Urothelium cell line (cell line): ENCODE measurements at places on chromosomes 4 and X.

- DNase-seq, result no peak
Measured at GRCh38 chrX:38879631-38880220, 78.5 kb downstream of the MID1IP1 start.

- no peak for DNase-seq
Measured at GRCh38 chr4:37365888-37366287, 121.3 kb downstream of the NWD2 start.

GRCh38 chr4:36226430-36227227 lies 17.7 kb downstream of the ARAP2 start:
- DNase-seq, result no peak

DNA sequence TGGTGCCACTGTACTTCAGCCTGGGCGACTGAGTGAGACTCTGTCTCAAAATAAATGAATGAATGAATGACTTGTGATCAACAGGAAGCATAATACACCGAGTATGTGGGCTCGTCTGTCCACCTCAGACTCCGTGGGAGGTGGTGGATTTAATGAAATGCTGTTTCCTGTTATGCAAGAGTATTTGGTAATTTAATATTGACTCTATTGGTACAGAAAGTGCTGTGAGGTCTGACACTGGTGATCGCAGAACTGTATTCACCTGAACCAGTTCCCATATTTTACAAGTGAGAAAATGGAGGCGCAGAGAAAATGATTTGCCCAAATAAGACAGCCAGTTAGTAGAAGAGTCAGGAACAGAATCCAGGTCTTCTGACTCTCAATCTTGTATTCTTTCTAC lies 423.3 kb downstream of the RAPGEF2 start:
- no peak for DNase-seq

DNA sequence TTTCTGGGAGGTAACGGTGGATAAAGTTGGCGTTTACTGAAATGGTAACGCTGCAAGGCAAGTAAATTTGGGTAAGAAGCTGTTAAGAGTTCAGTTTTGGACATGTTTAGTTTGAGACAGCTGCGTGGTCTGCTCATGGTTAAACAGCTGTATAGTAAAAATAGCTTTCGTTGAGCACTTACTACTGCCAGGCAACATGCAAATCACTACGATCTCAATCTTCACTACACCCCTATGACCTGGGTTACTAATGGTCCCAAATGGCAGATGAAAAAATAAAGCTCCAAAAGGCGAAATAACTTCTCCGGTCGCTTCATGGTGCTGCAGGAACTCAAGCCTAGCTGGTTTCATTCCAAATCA lies 22.2 kb downstream of the FABP2 start:
- no peak for DNase-seq

DNA sequence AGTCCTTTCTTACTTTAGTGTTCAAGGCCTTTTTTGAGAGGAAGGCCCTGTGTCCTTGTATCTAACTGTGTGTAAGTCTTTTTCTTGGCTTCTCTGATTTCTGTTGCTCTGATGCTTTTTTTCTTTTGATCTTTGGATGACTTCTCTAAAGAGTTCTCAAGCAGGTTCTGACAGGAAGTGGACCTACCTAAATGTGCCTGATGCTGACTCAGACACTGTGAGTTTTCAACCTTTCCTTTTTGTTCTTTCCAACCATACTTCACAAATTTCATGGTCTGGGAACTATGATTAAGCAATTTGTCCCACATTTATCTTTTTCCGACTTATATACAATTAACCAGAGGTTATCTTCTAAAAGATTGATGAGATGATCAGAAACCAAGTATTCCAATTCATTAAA lies 96.5 kb downstream of the SYTL5 start:
- DNase-seq, result no peak

- DNase-seq, result peak; percentile 33
Measured at GRCh38 chr4:79042079-79042674, 102.9 kb upstream of the PAQR3 start.

GRCh38 chr4:147709999-147710398 lies 21.9 kb upstream of the ARHGAP10 start:
- no peak for DNase-seq

- DNase-seq, result no peak
Measured at GRCh38 chr4:153476829-153477574, 10.8 kb downstream of the TMEM131L start.

DNA sequence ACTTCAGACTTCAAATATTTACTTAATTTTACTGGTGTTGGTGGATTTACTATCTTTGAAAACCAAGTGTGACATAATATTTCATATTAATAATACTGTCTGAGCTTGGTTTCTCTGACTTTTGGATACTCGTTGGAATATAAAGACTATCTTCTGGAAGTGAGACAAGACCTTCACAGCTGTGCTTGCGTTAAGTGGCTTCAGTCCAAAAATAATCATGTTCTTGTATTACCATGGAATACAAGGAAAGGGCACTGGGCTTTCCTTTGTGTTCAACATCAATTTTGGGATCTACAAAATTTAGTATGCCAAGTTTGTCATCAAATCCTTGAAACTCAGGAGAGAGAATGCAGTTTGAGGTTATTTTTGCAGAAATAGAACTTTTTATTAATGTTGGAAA lies 712.4 kb upstream of the LCORL start:
- no peak for DNase-seq

GRCh38 chrX:71301195-71301924 lies at the start of gene ITGB1BP2:
ITGB1BP2 (plus strand) TSS chrX:71301750; CDS start chrX:71301807, 57 bp downstream.
- no peak for DNase-seq

GRCh38 chr4:140743194-140743931 lies 12.8 kb downstream of the TBC1D9 start:
- DNase-seq, result peak; percentile 19

DNA sequence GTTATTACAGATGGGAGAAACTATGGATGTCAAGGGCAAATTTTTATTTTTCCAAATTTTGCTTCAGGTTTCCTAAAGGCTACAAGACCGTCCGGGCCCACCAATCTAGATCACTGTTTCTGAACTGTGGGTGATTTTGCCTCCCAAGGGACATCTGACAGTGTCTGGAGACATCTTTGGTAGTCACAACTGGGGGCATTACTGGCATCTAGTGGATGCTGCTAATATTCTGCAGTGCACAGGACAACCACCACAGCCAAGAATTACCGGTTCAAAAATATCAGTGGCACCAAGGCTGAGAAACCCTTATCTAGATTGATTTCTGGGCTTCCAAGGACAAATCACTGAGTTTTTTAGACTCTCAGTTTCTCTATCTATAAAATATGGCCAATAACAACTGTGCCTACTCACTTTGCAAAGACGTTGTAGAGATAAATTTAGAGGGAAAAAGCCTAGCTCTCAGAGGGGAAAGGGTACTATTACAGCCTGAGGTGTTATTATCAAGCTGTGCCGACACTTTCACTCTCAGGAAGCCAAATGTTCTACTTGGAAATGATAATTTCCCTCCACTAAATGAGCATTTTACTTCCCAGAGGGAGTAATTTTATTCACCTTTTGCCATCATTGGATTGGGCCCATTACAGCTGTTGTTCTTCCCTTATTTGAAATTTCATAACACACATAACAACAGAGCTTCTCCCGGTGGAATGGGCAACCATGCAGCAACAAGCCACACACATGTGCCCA lies 442.1 kb downstream of the CENPC start:
- DNase-seq, result peak; percentile 6

- DNase-seq, result no peak
Measured at GRCh38 chrX:39693298-39693697, 404.5 kb downstream of the BCOR start.

DNA sequence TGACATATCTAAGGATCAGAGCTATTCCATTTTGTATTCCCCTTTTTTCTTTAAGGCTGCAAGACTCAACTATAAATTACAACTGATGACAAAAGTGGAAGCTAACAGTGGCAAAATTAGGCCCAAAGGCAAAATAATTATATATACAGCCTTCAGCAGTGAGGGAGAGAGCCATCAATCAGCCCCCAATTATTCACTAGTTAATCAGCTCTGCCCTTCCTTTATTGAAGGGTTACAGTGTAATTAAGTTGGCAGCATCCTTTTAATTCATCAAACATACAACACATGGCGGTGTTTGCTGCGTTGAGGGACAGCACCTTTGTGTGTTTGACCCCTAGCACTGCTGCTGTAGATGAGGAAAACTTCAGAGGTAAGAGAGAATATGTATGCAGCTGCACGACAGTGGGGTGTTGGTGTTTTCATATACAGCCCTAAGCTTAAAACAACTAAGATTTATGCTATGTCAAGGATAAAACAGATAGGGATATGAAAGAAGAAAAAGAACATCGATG lies 973.9 kb upstream of the POU3F4 start:
- no peak for DNase-seq

DNA sequence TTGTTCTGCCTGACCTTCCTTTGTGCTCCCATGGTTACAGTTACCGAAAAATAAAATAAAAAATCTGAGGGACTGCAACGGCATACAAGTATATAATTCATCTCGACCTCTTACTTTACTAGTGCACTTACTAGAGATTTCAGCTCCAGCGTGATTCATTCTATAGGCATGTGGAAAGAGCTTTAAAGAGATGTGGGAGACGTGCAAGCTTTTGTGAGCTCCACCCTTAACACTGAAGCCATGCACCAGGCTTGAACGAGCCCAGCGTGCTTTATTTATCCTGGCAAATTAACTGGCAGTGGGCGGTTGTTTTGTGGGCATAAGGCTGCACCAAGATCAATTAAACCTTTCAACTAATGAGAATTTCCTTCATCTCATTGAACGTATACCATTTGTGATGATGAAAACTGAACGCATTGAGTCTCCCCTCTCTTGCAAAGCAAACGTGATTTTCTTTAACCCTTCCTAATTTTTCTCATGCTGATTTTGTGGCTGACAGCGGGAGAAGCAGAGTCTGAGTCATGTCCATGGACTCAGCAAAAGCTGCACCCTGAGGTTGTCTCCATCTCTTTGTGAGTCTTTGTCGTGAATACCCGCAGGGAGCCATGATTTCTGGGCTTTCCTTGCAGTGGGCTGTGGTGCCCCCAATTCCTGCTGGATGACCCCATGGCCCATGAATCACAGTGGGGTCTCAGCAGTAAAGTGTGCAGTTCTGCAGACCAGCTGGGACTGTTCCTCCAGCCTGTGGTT lies 60.1 kb downstream of the MXRA5 start:
- peak; percentile 13 for DNase-seq

DNA sequence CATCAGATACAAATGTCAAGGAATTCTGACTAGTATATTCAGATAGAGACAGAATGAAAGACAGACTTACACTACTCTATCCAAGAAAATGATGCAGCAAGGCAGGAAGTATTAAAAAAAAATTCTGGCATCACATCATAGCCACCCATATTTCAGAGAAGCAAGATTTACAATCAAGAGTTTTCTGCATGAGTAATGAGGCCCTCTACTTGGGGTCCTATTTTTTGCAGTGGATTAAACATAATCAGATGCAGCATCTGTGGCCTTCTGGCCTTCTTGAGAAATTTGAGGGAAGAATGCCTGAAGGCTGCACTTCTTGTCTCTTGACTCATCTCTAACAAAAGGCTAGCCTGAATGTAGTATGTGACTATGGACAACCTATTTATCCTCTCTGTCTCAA lies 48.2 kb upstream of the SLIT2 start:
- DNase-seq, result no peak

- peak; percentile 26 for DNase-seq
Measured at GRCh38 chr4:25694466-25694865, 38.8 kb downstream of the SLC34A2 start.

GRCh38 chrX:124035657-124036056 lies 74.2 kb downstream of the STAG2 start:
- DNase-seq, result no peak

GRCh38 chr4:53847965-53848364 lies 216.4 kb downstream of the CHIC2 start:
- no peak for DNase-seq

DNA sequence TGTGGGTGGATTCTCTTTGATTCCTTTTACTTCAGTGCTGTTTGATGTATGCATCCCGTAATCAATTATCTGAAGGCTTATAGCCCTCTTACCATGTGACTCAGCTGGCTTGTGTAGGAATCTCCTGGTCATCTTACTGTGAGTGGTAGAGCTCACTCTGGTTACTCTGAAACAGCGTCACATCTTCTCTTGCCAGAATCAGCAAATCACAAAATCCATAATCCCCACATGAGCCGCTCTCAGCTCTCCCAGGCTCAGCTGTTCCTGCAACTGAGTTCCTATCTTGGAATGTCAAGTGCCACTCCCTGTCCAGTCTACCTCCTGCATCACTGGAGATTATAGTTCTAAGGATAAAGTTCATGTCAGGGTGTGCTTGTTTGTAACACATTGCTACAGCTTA lies 278.0 kb downstream of the FBXO8 start:
- DNase-seq, result no peak

GRCh38 chr4:86181585-86181984 lies 178.3 kb downstream of the MAPK10 start:
- DNase-seq, result peak; percentile 8

GRCh38 chr4:6885953-6886557 lies 23.6 kb upstream of the TBC1D14 start:
- no peak for DNase-seq

- DNase-seq, result no peak
Measured at GRCh38 chr4:77196866-77197265, 39.9 kb downstream of the CCNG2 start.

DNA sequence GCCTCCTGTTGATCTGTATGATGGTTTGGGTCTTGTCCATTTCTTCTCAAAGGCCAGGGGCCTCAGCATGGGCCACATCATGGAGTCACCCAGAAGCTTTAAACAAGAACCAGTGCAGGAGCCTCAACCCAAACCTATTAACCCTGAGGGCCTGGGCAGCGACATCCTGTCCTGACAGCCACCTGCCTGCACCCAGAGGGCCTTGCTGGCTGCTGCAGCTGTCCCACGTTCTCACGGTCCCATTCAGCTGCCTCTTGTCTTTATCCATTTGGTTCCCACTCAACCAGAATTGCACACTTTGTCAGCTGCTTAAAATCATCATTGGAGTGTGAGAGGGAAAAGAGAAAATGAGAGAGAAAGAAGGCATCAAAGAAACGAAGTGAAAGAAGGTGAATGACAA lies 21.6 kb downstream of the C4orf50 start:
- no peak for DNase-seq

GRCh38 chr4:122758033-122758432 lies 25.5 kb downstream of the BBS12 start:
- peak; percentile 27 for DNase-seq

GRCh38 chr4:68997040-68997439 lies 45.4 kb upstream of the UGT2A3 start:
- no peak for DNase-seq

GRCh38 chrX:125757794-125758564 lies 408.1 kb downstream of the DCAF12L2 start:
- peak; percentile 5 for DNase-seq

GRCh38 chrX:32798990-32799389 lies 412.4 kb downstream of the DMD start:
- no peak for DNase-seq

DNA sequence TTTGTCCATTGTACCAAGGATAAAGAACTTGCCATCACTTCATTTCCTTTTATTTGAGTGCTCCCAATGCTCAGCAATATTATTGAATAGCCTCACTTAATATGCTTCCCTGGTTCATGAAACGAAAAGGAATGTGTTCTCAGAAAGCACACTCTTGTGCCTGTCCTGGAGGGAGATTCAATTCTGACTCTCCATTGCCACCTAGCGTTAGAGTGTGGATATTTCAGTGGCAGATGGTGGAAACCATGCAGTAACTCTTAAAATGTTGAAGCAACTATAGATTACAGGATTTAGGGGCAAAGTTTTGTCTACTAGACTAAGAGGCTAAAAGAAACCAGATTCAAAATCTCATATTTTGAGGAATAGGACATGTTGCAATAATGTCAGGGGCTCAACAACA lies 36.0 kb downstream of the GAB3 start:
- peak; percentile 52 for DNase-seq

GRCh38 chr4:56655209-56655626 lies 25.9 kb downstream of the HOPX start:
- DNase-seq, result no peak
